ENCODE measurements at places on chromosomes 1 and 21. TPM values are rescaled to one million over a fixed set of nuclear protein-coding genes. Genes with fewer than 3 reads are reported as not detected.

IL6R gene
- total RNA-seq, result 3.3 TPM

GRCh38 chr1:9418851-9419250 lies 120.4 kb upstream of the SLC25A33 start:
- H3K27me3 ChIP-seq, result peaks cover 30% of the 10 kb centered on the region
- H3K27ac ChIP-seq, result no peak overlapping the region
- peaks cover 43% of the 10 kb centered on the region for H3K4me1 ChIP-seq
- H3K4me3 ChIP-seq, result no peak overlapping the region
- no peak for DNase-seq

DNA sequence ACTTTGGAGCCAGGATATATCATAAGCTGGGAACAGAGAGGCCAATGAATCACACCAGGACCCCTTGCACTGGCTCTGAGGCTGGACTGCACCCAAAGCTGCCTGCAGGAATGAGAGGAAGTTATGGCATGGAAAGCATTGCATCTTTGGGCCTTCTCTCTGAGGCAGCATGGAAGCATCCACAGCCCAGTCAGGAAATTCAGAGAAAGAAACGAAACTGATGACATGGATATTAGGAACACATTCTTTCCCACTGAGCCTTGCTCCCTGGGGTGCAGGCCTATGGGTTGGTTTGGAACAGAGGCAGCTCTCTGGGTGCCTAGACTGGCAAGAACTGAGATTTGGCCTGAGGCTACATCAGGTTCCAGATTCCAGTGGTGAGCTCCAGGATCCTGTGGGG lies 98.6 kb downstream of the NGF start:
- no peaks in the 10 kb centered on the region for H3K4me1 ChIP-seq
- peaks cover 3% of the 10 kb centered on the region for H3K27me3 ChIP-seq
- no peak overlapping the region for H3K4me3 ChIP-seq
- no peaks in the 10 kb centered on the region for H3K36me3 ChIP-seq
- no peak overlapping the region for H3K27ac ChIP-seq

UAP1 gene
- total RNA-seq, result 44.5 TPM

DNA sequence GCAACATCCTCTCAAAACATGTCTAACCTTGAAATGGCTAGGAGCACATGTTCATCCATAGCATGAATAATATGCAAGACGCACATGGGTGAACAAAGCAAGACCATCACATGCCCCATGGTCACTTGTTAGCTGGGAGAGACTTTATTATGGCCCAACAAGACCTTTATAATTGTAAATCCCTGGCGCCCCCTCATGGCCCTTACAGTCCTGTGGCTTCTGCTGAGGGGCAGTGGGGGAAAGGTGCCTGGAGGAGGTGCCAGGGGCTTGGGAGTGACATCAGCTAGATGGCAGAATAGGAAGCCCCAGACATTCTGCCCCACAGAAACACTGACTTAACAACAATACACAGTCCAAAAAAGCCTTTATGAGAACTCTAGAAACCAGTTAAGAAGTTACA lies 51.7 kb downstream of the CSMD2 start:
- H3K27ac ChIP-seq, result no peak overlapping the region
- no peaks in the 10 kb centered on the region for H3K4me1 ChIP-seq
- H3K36me3 ChIP-seq, result no peaks in the 10 kb centered on the region
- no peak overlapping the region for H3K4me3 ChIP-seq
- peak; percentile 13 for DNase-seq

DNA sequence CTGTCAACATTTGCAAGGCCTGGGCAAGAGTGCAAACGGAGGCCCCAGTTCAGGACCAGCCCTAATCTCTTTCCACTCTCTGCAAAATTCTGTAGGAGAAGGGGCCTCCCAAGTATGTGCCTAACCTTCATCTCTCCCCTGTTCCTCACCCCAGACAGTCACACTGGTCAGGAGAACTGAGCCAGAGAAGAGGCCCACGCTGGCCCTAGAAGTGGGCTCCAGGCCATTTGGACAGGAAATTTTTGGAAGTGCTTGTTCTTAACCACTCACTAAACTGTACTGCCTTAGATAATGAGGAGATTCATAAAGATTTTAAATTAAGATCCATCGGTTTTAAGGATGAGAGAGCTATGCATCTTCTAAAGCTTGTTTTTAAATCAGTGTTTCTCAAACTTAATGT lies 129.7 kb upstream of the ADGRL2 start:
- no peaks in the 10 kb centered on the region for H3K4me1 ChIP-seq
- no peak overlapping the region for H3K27ac ChIP-seq
- H3K27me3 ChIP-seq, result no peaks in the 10 kb centered on the region
- H3K4me3 ChIP-seq, result no peak overlapping the region
- no peaks in the 10 kb centered on the region for H3K36me3 ChIP-seq

FCRL4 gene
- not detected for total RNA-seq

DNA sequence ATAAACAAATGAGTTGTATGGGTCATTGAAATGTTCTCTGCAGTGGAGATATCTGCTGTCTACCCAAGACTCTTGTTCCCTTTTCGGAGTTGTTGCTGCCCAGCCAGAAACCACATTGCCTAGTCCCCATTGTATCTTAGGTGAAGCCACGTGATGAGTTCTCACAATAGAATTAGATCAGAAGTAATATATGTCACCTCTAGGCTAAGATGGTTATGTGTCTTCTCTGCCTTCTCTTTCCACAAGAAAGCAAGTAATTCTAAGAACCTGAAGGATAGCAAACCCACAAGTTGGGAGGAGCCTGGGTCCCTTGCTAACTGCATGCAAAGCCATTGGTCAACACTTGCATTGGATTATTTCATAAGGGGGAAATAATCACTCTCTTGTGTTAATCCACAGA lies 76.6 kb downstream of the ADCY10 start:
- H3K4me3 ChIP-seq, result no peak overlapping the region
- peaks cover 4% of the 10 kb centered on the region for H3K4me1 ChIP-seq
- H3K27ac ChIP-seq, result no peak overlapping the region
- no peaks in the 10 kb centered on the region for H3K36me3 ChIP-seq

- H3K27ac ChIP-seq, result no peak overlapping the region
- no peak for DNase-seq
- H3K36me3 ChIP-seq, result no peaks in the 10 kb centered on the region
- peaks cover 4% of the 10 kb centered on the region for H3K4me1 ChIP-seq
- peaks cover 8% of the 10 kb centered on the region for H3K27me3 ChIP-seq
- H3K4me3 ChIP-seq, result no peak overlapping the region
Observed at GRCh38 chr1:112114540-112114939, 125.1 kb upstream of the KCND3 start.

- DNase-seq, result peak; percentile 59
- peaks cover 2% of the 10 kb centered on the region for H3K4me1 ChIP-seq
- H3K36me3 ChIP-seq, result no peaks in the 10 kb centered on the region
- H3K4me3 ChIP-seq, result no peak overlapping the region
- H3K27me3 ChIP-seq, result peaks cover 40% of the 10 kb centered on the region
- H3K27ac ChIP-seq, result no peak overlapping the region
Observed at GRCh38 chr1:209207701-209208286, 375.7 kb upstream of the CAMK1G start.

KIF14 gene
- 11.6 TPM for total RNA-seq

GRCh38 chr1:195472291-195472690 lies 1135.9 kb downstream of the KCNT2 start:
- DNase-seq, result no peak
- no peaks in the 10 kb centered on the region for H3K4me1 ChIP-seq
- H3K4me3 ChIP-seq, result no peak overlapping the region
- no peaks in the 10 kb centered on the region for H3K36me3 ChIP-seq

DNA sequence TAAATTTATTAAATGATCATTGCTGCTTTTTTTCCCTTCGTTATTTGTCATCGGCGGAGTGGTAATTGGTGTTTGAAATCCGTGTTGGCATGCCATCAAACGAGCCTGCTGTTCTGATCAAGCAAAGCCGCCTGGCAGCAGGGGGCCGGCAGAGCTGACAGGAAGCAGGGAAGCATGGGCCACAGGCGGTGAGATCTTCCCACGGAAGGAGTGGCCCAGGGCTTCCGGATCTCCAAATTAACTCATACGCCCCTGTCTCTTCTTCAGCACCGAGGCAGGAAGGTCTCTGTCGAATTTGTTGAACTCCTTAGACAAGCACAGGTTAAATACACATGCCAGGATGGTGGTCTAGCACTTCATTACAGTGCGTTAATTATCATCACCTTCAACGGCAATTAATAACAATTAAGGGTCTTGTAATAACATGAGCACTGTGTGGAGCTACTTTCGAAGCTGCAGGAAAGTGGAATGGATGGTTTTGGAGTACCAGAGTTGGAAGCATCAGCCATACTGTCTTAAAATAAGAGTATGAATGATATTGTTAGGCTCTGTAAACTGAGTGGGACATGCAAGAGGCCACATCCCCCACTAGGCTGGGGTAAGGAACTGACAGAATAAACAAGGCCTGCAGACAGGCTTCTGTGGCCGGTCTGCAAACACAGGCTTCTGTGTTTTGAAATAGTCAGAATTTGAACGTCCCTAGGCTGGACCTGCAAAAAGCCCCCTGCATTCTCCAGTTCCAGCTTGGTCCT lies 199.4 kb upstream of the DAB1 start:
- H3K27me3 ChIP-seq, result no peaks in the 10 kb centered on the region
- H3K36me3 ChIP-seq, result no peaks in the 10 kb centered on the region
- no peak for DNase-seq
- H3K4me3 ChIP-seq, result no peak overlapping the region
- no peaks in the 10 kb centered on the region for H3K4me1 ChIP-seq

DNA sequence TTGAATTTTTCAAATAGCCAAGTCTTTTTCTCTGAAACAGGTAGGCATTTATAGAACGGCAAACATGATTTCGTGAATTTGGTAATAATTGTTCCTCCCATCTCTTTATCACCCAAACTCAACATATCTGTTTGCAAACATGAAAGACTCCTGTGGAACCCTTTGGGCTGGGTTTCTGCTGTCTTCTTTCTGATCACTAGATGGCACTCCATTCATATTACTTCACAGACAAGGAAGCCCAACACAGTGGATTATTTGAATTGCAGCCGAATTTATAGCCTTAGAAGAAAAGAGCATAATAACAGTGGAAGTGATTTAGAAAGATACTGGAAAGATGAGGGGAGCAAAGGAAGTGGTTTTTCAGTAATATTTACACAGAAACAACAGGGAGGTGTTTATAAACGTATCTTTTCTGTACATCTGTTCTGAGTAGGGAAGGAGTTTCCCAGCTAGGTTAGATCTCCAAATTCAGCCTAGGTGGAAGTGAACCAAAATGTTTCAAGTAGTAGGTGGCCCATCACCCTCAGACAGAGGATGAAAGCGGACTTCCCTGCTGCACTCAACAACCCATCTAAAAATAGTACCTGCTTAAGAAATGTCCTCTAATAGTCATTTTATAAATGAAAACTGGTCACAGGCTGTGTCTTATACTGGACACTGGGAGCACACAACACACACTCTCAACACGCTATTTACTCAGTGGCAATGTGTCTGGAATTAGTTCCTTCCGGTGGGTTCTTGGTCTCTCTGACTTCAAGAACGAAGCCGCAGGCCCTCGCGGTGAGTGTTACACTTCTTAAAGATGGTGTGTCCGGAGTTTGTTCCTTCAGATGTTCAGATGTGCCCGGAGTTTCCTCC lies 67.6 kb downstream of the MAP3K21 start:
- H3K27ac ChIP-seq, result no peak overlapping the region
- DNase-seq, result peak; percentile 82
- H3K36me3 ChIP-seq, result no peaks in the 10 kb centered on the region
- no peaks in the 10 kb centered on the region for H3K4me1 ChIP-seq
- H3K27me3 ChIP-seq, result peaks cover 37% of the 10 kb centered on the region
- H3K4me3 ChIP-seq, result no peak overlapping the region

DNA sequence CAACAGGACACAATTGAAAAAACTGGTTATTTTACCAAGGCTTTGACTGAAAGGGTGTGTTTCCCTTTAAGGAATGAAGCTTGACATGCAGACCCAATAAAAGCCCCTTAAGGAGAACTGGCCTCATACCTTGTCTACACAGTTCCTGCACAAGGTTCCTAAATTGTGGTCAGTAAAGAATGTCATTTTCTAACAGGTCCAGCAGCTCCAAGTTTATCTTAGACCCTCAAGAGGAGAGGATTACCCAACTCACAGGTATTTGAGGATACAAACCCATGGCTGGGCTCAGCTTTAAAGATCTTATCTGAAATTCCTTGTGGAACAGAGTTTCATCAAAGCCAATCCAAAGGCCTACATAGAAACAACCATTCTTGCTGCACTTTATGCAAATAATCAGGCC lies 31.4 kb upstream of the CBR3 start:
- H3K27ac ChIP-seq, result no peak overlapping the region
- H3K4me3 ChIP-seq, result no peak overlapping the region
- H3K36me3 ChIP-seq, result no peaks in the 10 kb centered on the region
- no peak for DNase-seq

DNA sequence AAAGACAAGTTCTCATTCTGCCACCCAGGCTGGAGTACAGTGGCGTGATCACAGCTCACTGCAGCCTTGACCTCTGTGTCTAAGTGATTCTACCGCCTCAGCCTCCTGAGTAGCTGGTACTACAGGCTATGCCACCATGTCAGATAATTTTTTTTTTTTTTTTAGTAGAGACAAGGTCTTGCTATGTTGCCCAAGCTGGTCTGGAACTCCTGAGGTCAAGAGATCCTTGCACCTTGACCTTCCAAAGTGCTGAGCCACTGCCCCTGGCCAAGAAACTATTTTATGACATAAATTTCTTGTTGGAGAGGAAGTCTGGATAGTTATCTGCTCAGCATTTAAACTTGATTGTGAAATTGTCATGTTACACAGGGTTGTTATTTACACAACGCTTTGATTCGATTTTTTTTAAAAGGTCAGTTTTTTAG lies 2.1 kb downstream of the SCCPDH start:
- H3K36me3 ChIP-seq, result peaks cover 44% of the 10 kb centered on the region
- DNase-seq, result no peak
- H3K27me3 ChIP-seq, result no peaks in the 10 kb centered on the region

KIF26B gene
- total RNA-seq, result 0.02 TPM

CRYBG2 gene
- total RNA-seq, result 1.1 TPM

KCNK1 gene
- 2.3 TPM for total RNA-seq

DNA sequence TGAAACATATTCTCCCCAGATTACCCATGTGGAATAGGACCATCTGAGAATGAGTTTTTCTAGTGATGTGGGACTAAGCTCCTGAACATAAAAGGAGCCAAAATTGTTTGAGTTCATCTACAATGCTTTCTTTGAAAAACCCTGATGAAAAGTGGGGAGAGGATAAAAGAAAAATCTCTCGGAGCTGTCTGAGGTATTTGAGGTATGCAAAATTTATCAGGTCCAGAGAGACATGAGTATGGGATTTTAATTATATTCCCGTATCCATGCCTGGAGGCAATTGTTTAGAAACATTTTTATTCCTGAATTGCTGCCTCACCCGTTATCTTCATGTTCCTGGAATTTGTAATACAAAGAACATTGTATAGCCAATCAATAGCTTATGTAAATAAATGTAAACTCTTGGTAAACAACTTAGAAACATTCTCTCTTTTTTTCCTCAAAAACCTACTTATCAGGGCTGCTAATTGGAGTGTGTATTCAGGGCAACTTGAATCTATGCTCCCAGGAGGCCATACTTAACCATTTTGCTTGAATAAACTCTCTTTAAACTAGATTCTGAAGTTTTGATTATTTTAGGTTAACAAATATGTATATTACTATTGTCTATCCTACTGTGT lies 109.3 kb upstream of the OLFM3 start:
- no peaks in the 10 kb centered on the region for H3K36me3 ChIP-seq
- H3K4me3 ChIP-seq, result no peak overlapping the region
- DNase-seq, result no peak
- no peak overlapping the region for H3K27ac ChIP-seq

OVAAL gene
- total RNA-seq, result not detected

GRCh38 chr1:11654137-11654938 lies at the start of the genes FBXO2 and FBXO44:
TSS of gene FBXO2 (minus strand) at chr1:11654429. CDS start at chr1:11654340, 89 bp downstream.
TSS of gene FBXO44 (plus strand) at chr1:11654877. CDS start at chr1:11655836, 959 bp downstream.
- H3K4me3 ChIP-seq, result peak within 1 kb of the TSS; percentile 77
- peak; percentile 89 for DNase-seq
- peaks cover 16% of the 10 kb centered on the region for H3K27me3 ChIP-seq
- H3K36me3 ChIP-seq, result peaks cover 4% of the 10 kb centered on the region

- H3K36me3 ChIP-seq, result peaks cover 1% of the 10 kb centered on the region
- peaks cover 29% of the 10 kb centered on the region for H3K27me3 ChIP-seq
- peaks cover 3% of the 10 kb centered on the region for H3K4me1 ChIP-seq
- DNase-seq, result no peak
- no peak overlapping the region for H3K27ac ChIP-seq
Observed at GRCh38 chr1:34889705-34890104, 30.2 kb upstream of the SMIM12 start.

TRIM45 gene
- 0.62 TPM for total RNA-seq

Data from activated CD4-positive, alpha-beta T cell treated with anti-CD3 and anti-CD28 coated beads, Interleukin-2, amount 10 ng/mL, durations not matched to agents 24 days and 14 days (primary cell).